CD4-positive, alpha-beta memory T cell (primary cell): ENCODE measurements at places on chromosomes 3 and 15. TPM values are rescaled to one million over a fixed set of nuclear protein-coding genes. Genes with fewer than 3 reads are reported as not detected.
A peak's percentile ranks its signal among the peaks of the same experiment; 100 is the strongest.

CD200R1L gene
- total RNA-seq = not detected

C2CD4B gene
- total RNA-seq = not detected

DNA sequence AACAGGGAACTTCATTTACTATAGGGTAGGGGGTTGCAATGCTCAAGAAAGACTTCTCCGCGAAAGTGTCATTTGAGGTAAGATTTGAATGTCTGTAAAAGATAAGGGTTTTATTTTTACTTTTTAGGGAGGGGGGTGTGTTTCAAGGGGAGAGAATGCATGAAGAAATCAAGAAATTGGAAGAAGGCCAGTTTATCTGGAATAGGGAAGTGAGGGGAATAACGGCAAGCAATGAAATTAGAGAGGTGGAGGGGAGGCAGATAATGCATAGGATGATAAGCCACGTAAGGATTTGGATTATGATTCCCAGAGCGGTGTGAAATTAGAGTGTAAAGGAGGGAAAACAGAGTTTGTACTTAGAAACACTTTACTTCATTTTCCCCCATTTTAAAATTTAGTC, 63.0 kb upstream of the MB21D2 start:
- H3K27me3 ChIP-seq = no peaks in the 10 kb centered on the region
- H3K4me1 ChIP-seq = no peaks in the 10 kb centered on the region
- no peak overlapping the region for H3K27ac ChIP-seq
- no peaks in the 10 kb centered on the region for H3K36me3 ChIP-seq
- no peak overlapping the region for H3K4me3 ChIP-seq
- DNase-seq = no peak

TM6SF1 gene
- 0.38 TPM for total RNA-seq

- H3K4me1 ChIP-seq = peaks cover 30% of the 10 kb centered on the region
- no peaks in the 10 kb centered on the region for H3K36me3 ChIP-seq
- H3K4me3 ChIP-seq = no peak overlapping the region
- H3K27ac ChIP-seq = no peak overlapping the region
- H3K27me3 ChIP-seq = no peaks in the 10 kb centered on the region
Measured at GRCh38 chr3:15629860-15630597, 28.5 kb downstream of the BTD start.

DNA sequence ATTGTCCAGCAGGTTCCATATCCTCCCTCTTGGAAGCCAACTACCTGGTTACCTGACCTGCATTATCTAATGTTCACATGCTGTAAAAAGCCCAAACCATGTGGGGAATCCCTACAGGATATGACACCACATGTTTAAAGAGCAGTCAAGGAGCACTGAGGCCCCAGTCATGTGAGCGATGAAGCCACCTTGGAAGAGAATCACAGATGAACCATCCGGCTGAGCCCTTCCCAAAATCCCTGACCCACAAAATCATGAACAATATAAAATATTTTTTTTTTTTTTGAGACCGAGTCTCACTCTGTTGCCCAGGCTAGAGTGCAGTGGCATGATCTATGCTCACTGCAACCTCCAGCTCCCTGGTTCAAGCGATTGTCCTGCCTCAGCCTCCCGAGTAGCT, 10.6 kb upstream of the ANKDD1A start:
- H3K4me3 ChIP-seq = no peak overlapping the region
- peaks cover 59% of the 10 kb centered on the region for H3K4me1 ChIP-seq
- no peak overlapping the region for H3K27ac ChIP-seq
- H3K27me3 ChIP-seq = no peaks in the 10 kb centered on the region
- no peaks in the 10 kb centered on the region for H3K36me3 ChIP-seq
- DNase-seq = no peak

DNA sequence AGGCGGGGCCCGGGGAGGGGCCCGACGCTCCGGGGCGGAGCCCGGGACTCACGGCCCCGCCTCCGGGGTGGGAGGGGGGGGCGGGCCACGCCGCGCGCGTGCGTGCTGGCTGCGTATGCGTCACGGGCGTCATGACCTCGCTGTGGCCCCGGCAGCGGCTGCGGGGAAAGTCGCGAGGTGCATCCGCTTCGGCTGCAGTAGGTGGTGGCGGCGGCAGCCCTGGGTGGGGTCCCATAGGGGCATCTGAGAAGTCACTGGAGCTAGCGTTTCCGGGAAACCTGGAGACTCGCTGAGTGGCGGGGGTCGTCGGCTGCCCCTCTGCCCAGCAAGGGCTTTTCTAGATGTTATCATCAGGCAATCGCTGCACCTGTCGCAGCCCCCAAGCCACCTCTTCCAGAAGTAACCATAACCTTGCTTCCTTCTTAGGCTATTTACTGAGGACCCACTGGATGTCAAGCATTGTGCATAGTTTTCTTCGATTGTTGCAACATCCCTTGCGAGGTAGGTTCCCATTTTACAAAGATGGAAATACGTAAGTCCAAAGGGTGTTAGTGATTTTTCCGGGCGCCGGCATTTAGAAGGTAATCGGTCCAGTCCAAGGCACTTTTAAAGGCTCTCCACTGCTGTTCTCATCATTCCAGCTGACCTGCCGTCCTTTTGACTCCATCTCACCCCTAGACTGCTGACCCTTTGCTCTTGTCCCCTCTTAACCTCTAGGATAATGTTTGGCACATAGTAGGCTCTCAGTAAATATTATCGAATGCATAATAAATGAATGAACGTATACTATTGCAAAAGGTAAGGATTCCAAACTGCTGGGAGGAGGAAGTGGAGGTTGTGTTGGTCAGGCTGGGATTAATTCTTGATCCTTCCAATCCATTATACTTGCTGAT, at the start of gene GDPGP1:
Gene GDPGP1 (plus strand): TSS at position 114 of the 893 bp plus-strand sequence. CDS start 6,700 bp downstream, outside the sequence.
- H3K27ac ChIP-seq = peak within 1 kb of the TSS; percentile 96
- H3K4me1 ChIP-seq = peaks cover 48% of the 10 kb centered on the region
- H3K27me3 ChIP-seq = no peaks in the 10 kb centered on the region

SLC9C1 gene
- total RNA-seq = not detected

DNA sequence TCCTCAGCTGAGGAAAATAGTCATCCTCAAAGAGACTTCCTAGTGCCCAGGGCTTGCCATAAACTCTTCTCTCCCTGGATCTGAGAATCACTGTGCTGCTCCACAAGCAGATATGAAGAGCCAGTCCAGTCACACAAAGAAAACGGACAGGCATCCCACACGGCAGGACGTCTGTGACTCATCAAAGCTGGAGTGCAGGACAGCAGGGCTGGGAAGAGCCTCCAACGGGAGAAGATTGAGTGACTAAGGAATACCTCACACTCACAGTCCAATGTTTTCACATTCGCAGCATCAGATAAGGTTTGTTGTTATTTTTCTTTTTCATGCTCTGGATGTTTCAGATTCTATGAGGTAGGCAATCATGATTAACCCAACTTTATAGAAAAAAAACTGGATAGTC, 57.8 kb downstream of the NEK10 start:
- no peaks in the 10 kb centered on the region for H3K36me3 ChIP-seq
- H3K4me3 ChIP-seq = no peak overlapping the region
- H3K4me1 ChIP-seq = no peaks in the 10 kb centered on the region
- no peak overlapping the region for H3K27ac ChIP-seq
